Right lobe of liver (tissue), 6 donors: ENCODE measurements at places on chromosomes 16 and 17. TPM values are rescaled to one million over a fixed set of nuclear protein-coding genes. Genes with fewer than 3 reads are reported as not detected.

Gene TSNAXIP1
- total RNA-seq, result 0.93 TPM

- no peak overlapping the region for H3K4me3 ChIP-seq
- H3K27ac ChIP-seq, result peak overlapping the region; percentile 16
- H3K27me3 ChIP-seq, result no peaks in the 10 kb centered on the region
- DNase-seq, result no peak
- H3K36me3 ChIP-seq, result no peaks in the 10 kb centered on the region
- peaks cover 19% of the 10 kb centered on the region for H3K4me1 ChIP-seq
Measured at GRCh38 chr16:51157698-51158097, 6.6 kb upstream of the SALL1 start.

Gene LHX1
- not detected for total RNA-seq

Gene SLC9A5
- 0.17 TPM for total RNA-seq

DNA sequence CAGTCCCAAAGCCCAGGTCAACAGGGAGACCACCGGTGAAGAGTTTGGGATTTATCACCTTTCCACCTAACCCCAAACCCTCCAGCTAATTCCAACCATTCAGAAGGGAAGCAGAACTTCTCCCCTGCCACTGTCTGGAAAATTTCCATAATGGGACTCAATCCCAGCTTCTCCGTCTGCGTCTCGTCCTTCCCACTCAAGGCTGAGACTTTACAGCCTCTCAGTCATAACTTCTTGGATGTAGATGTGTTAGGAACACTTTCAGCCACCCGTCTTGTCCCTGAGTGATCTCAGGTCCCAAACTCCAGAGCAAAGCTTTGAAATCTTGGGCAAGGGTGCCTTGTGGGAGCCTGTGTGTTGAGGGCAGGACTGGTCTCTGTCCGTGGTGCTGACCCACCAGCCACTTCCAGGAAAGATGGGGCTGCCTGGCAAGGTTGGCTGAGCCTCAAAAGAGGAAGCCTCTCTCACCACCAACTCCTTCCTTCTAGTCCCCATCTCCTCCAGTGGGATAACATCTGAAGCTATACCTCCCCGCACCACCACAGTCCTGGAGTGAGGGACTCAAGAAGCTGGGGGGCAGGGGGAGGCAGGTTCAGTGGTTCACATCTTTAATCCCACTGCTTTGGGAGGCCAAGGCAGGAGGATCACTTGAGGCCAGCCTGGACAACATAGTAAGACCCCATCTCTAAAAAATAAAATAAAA, 9.3 kb downstream of the GAS2L2 start:
- no peaks in the 10 kb centered on the region for H3K27me3 ChIP-seq
- no peaks in the 10 kb centered on the region for H3K4me1 ChIP-seq
- H3K4me3 ChIP-seq, result no peak overlapping the region
- H3K36me3 ChIP-seq, result no peaks in the 10 kb centered on the region

Gene ZNF286A
- total RNA-seq, result 3.8 TPM

Gene TBX6
- total RNA-seq, result 0.42 TPM

- H3K4me3 ChIP-seq, result no peak overlapping the region
- H3K27ac ChIP-seq, result no peak overlapping the region
- no peaks in the 10 kb centered on the region for H3K27me3 ChIP-seq
- DNase-seq, result no peak
- H3K4me1 ChIP-seq, result no peaks in the 10 kb centered on the region
Measured at GRCh38 chr16:84454611-84455010, 49.8 kb downstream of the MEAK7 start.

Gene SEPTIN12
- total RNA-seq, result not detected

- H3K27ac ChIP-seq, result no peak overlapping the region
- no peaks in the 10 kb centered on the region for H3K27me3 ChIP-seq
- H3K4me1 ChIP-seq, result no peaks in the 10 kb centered on the region
- no peaks in the 10 kb centered on the region for H3K36me3 ChIP-seq
- no peak overlapping the region for H3K4me3 ChIP-seq
Measured at GRCh38 chr17:80447790-80448189, 28.6 kb downstream of the NPTX1 start.

GRCh38 chr16:67029254-67030096, 526 bp downstream of the CBFB start:
- no peaks in the 10 kb centered on the region for H3K36me3 ChIP-seq
- H3K27ac ChIP-seq, result peak overlapping the region; percentile 92
- H3K4me3 ChIP-seq, result peak overlapping the region; percentile 82
- H3K4me1 ChIP-seq, result peaks cover 15% of the 10 kb centered on the region
- H3K27me3 ChIP-seq, result no peaks in the 10 kb centered on the region
- peak; percentile 72 for DNase-seq

- DNase-seq, result no peak
- no peak overlapping the region for H3K27ac ChIP-seq
- no peaks in the 10 kb centered on the region for H3K4me1 ChIP-seq
Measured at GRCh38 chr17:49980703-49981197, 11.8 kb downstream of the DLX4 start.

DNA sequence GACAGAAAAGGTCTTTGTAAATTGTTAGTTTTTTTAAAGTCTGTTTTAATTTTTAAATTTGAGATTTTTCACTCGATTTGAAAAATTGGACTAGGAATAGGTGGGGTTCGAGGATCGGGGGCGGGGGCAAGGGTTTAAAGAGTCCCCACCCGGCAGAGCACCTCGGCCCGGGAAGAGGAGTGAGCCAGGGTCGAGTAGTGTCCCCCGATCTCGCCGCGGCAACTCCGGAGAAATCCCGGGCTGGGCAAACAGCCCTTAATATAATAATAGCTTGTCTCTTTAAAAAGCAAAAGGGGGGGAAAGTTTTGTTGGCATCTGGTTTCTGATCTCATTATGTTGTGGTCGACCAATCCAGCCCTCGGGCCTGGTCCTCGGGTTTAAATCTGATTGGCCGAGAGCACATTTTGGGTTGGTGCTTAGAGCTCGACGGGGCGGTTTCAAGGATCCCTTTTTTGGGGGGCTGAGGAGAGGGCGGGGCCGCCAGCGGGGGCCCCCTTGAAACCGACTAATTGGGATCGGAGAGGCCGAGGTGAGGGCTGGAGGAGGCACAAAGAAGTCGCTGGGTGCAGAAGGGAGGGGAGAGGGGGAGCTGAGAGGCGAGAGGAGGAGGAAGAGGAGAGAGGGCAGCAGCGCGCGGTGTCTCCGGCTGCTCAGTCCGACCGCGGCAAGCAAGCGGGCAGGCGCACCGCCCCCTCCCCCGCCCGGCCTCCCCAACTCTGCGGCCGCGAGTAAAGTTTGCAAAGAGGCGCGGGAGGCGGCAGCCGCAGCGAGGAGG, at the start of gene FZD2:
Gene FZD2, plus strand, starts transcription at position 653 of the 775 bp plus-strand sequence. CDS start 205 bp downstream, outside the sequence.
- H3K27me3 ChIP-seq, result no peaks in the 10 kb centered on the region
- H3K4me3 ChIP-seq, result peak within 1 kb of the TSS; percentile 29
- H3K36me3 ChIP-seq, result no peaks in the 10 kb centered on the region
- DNase-seq, result no peak

GRCh38 chr16:69381231-69381630, 4.6 kb downstream of the TERF2 start:
- H3K4me1 ChIP-seq, result no peaks in the 10 kb centered on the region
- DNase-seq, result no peak
- no peak overlapping the region for H3K4me3 ChIP-seq
- no peak overlapping the region for H3K27ac ChIP-seq

Gene SHISA6
- not detected for total RNA-seq

DNA sequence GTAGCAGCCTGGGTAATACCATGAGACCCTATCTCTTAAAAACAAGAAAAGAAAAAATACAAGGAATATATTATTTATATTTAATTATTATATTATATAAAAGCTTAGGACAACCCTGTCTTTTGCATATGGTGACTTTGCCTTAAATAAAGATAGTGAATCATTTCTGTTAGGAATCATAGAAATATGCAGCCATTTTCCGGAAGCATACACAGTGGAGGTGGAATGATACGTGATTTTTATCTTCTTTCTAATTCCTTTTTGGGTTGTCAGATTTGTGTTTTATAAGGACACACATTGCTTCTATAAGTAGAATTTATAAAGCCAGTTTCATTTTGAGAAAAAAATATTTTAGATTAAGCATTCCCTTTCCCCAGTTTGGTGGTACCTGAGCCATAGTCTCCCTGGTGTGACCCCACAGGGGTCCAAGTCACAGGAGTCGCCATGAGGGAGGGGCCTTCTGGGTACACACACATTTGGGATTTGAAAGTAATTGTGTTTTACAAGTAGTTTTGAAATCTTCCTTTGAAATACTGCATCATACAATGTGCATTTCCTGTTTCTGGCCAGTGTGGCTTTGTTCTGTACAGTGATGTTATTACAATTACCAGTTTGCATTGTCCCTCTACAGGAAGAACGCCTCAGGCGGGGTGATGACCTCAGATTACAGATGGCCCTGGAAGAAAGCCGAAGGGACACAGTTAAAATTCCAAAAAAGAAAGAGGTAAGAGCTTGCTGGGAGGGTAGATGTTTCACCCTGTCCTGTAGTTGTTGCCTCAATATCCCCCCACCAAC, 50.9 kb downstream of the B9D1 start:
- peak; percentile 7 for DNase-seq
- H3K36me3 ChIP-seq, result peaks cover 4% of the 10 kb centered on the region
- no peak overlapping the region for H3K4me3 ChIP-seq
- no peak overlapping the region for H3K27ac ChIP-seq
- H3K27me3 ChIP-seq, result no peaks in the 10 kb centered on the region
- H3K4me1 ChIP-seq, result no peaks in the 10 kb centered on the region

Gene PRCD
- not detected for total RNA-seq

Gene ABCC12
- total RNA-seq, result not detected

- H3K4me1 ChIP-seq, result no peaks in the 10 kb centered on the region
- H3K4me3 ChIP-seq, result no peak overlapping the region
- H3K27me3 ChIP-seq, result no peaks in the 10 kb centered on the region
Measured at GRCh38 chr16:76081967-76082366, 195.2 kb upstream of the CNTNAP4 start.

DNA sequence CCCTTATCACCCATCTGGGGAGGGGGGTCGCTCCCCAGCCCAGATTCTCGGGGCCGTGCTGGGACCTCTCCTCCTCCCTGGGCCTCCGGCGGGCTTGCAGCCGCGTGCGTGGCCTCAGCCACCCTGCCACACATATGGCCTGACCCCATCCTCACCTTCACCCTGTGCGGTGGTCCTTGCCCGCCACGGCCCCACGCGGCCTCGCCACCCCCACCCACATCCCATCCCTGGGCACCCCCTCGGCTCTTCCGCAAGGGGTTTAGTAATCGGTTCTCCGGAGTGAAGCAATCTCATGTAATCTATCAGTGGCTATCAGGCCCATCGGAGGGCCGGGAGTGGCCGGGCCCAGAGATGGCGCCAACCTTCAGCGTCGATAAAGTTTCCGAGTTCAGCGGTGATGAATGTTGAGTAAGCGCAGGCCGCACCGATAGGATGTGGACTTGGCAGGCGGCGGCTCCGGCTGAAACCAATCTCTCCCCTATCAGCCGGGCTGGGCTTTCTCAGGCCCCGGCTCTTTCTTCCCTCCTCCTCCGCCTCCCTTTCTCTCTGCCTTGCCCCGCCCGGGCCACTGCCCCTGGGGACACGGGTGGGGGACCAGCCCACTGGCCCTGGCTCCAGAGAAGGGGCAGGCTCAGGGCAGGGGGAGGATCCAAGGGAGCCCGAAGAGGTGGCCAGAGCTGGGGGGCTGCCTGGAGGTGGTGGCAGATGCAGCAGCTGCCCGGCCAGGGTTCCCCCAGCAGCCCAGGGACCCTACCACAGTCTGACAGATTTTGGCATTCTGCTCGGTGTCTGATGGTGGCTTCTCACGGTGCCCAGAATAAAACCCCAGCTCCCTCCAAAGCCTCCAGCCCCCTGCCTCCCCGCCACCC, 20.8 kb downstream of the ZFPM1 start:
- H3K4me1 ChIP-seq, result no peaks in the 10 kb centered on the region
- DNase-seq, result peak; percentile 79
- H3K36me3 ChIP-seq, result no peaks in the 10 kb centered on the region
- H3K27me3 ChIP-seq, result no peaks in the 10 kb centered on the region
- H3K4me3 ChIP-seq, result no peak overlapping the region

DNA sequence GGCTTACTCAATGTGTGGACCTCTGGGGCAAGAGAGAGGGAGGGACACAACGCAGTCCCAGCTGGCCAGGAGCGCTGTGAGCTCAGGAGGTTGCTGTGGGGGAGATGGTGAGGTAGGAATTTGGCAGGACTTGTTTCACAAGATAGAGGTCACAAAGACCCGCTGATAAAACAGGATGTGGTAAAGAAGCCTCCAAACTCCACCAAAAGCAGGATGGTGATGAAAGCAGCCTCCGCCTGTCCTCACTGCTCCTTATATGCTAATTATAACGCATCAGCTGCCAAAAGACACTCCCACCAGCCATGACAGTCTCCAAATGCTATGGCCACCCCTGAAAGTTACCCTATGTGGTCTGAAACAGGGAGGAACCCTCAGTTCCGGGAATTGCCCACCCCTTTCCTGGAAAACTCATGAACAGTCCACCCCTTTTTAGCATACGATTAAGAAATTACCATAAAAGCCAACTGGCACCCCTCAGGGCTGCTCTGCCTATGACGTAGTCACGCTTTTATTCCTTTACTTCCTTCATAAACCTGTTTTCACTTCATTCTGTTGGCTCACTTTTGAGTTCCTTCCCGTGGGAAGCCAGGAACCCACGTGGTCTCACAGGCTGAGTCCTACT, 5.3 kb upstream of the EIF4A3 start:
- no peak overlapping the region for H3K27ac ChIP-seq
- DNase-seq, result no peak
- no peaks in the 10 kb centered on the region for H3K27me3 ChIP-seq
- no peak overlapping the region for H3K4me3 ChIP-seq
